T-cell (primary cell): ENCODE measurements at places on chromosomes 13 and 19. TPM values are rescaled to one million over a fixed set of nuclear protein-coding genes. Genes with fewer than 3 reads are reported as not detected.

- no peak for DNase-seq
Observed at GRCh38 chr19:10408511-10409283, 5.4 kb upstream of the CDC37 start.

Gene BST2
- total RNA-seq = 58.7 TPM

Gene GIPR
- 6.9 TPM for total RNA-seq

DNA sequence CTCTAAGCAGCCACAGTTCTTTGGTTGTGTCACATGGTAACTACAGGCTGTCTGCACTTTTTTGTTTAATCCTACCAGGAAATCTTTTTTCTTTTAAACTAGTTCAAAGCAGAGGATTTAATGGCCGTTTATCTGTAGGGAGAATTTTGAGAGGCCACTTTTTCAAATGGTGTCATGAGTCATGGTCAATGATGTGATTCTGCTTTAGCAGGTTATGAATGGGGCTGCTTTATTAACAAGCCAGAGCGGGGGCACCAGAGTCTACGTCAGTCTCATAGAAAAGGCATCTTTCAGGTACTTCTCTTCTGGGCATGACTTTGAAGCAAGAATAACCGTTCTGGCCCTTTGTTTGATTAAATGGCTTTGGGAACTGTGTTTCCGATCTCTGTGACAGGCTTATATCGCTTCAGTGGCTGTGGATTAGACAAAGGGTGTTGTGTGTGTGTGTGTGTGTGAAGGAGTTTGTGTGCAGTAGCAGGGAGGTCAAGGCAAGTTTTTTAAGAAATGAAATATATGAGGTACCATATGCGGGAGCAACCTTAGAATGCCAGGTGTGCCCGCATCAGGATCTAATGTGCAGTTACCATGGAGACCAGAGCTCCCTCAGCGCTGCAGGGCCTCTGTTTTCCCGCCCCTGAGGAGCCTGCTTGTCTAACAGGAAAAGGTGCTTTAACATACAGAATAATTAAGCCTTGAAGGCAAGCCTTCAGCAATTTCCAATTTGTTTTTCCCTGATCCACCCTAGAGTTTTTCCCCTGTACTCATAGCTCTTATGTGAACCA is 120.5 kb downstream of the KATNAL1 start:
- DNase-seq = no peak

GRCh38 chr13:23455401-23456185 is 22.1 kb upstream of the SACS start:
- no peak for DNase-seq

DNA sequence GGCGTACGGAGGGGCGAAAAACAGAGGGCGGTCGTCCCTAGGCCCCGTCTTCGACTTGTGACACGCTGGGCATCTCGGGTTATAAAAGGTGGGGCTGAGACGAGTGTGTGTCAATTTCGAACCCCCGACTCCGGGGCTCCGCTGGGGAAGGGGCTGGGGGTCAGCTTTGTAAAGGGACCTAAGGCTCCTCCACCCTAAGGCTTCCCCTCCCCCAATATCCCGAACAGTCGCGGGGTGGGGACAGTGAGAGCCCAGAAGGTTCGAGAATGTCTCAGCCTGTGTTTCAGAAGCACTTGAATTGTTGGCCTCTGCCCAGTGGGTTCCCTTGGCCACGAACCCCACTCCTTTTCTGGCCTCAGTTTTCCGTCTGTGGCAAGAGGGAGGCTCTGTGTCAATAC is 450 bp downstream of the SELENOW start:
- no peak for DNase-seq
